ENCODE measurements at places on chromosomes 13 and 19.

GRCh38 chr13:81872581-81872980 is 1531.7 kb upstream of the SPRY2 start:
- peak; percentile 44 for DNase-seq

GRCh38 chr13:44904967-44905366 is 84.3 kb downstream of the NUFIP1 start:
- peak; percentile 82 for DNase-seq

GRCh38 chr19:43562698-43563241 is 12.6 kb downstream of the XRCC1 start:
- DNase-seq: no peak

DNA sequence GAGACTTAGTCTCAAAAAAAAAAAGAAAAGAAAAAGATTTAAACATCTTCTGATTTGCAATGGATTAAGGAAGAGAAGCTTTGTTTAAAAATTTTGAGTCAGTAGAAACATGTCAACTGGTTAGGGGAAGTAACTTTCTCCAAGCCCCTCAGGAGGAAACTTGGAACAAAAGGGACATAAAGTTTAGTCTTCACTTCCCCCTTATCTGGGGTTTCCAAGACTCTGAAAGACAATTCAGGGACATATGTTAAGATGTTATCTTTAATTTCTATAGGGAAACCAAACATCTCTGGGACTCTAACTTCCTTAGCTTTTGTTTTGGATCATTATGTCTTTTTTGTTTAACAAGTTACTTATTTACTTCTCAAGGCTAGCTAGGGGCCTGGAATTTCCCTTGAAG is 20.1 kb upstream of the MRI1 start:
- no peak for DNase-seq

DNA sequence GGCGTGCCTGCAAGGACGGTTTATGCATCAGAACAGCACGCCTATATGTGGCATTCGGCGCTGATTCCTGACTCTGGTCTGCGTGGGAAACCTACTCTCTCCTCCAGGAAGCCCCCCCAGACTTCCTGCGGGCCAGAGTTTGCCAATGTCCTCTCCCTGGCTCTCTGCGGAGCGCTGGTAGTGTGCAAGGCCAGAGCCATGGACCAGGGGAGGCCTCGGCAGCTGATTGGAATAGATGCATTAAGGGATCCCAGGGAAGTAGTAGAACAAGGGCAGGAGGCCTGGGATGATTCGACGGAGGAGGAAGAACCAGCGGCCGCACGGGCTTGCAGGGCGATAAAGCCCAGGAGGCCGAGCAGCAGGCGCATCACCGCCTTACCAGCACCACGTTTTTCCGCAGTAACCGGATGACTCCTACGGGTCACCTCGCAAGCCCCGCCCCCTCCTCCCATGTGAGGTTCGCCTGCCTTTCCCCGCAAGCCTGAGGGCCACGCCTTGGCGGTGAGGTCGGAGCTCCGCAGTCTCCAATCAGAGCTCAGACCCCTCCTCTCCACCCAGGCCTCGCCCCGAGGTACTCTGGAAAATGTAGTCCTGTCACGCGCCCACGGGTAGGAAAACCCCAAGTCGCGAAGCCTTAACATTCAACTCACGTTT is 5.0 kb downstream of the CLEC11A start:
- no peak for DNase-seq

DNA sequence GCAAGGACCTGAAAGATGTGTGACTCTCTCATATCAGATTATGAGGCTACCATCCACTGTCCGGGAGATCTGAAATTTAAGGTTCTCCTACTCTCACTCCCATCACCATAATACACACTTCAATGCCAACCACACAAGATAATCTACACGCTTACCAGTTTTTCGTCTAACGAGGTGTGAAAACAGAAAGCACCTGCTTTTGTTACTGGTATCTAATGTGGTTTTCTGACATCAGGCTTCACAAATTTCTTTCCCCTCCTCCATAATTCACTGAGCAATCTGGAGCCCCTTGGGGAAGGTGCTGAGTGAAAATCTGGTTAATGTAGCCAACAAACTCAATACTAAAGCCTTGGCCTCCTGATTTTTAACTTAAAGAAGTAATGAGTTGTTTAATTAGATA is 10.1 kb upstream of the LRCH1 start:
- no peak for DNase-seq

GRCh38 chr13:74325106-74325505 is 190.9 kb upstream of the KLF12 start:
- DNase-seq: peak; percentile 64

DNA sequence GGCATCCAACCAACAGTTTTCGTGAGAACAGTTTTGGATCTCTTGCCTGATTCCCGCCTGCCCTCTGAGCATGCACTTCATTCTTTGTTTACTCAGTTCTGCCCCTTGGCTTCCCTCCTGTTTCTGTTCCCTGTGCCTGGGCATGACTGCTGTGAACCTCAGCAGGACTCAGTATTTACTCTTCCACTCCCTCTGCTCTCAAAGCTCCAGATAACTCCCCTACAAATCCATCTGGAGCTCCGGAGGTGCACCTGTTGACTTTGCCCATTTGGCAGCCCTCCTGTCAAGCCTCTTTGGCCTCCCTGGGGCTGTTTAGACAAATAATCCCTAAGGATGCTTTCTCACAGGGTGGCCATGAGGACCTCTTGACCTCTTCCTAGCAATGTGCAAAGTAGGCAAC is 34.2 kb upstream of the ARGLU1 start:
- DNase-seq: peak; percentile 78

GRCh38 chr13:110286833-110287819 is 19.8 kb downstream of the COL4A1 start:
- no peak for DNase-seq

GRCh38 chr13:46150134-46150693 is 31.8 kb downstream of the LCP1 start:
- no peak for DNase-seq

DNA sequence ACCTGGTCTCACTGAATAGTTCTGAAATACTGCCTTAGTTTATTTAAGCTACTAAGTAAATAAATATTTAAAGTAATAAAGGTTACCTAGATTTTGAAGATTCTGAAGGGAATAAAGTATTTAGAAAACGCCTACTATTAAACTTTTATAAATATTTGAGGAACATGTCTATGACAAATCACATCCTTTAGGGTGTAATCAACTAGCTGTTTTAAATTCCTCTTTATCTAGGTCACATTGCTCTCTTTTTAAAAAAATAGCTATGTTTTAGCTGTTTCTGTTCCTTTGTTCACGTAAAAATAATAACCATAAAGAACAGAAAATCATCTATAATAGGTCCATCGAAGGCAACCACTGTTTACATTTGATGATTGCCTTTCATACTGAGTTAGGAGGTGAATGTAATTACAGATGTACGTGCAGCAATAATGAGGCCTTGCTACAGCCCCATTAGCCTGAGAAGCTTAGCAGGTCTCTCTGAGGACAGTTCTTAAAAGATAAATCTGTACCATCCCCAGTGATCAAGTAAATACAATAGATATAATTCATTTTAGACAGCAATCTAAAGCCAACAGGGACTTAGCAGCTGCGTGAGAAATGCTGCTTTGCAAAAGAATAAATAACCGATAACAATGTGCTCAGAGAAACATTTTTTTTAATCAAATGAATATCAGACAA is 449.5 kb downstream of the LIG4 start:
- no peak for DNase-seq

- no peak for DNase-seq
Measured at GRCh38 chr13:93736081-93736480, 509.5 kb downstream of the GPC6 start.

Data from DMS53 (cell line).